ENCODE measurements at places on chromosomes 4 and X.

DNA sequence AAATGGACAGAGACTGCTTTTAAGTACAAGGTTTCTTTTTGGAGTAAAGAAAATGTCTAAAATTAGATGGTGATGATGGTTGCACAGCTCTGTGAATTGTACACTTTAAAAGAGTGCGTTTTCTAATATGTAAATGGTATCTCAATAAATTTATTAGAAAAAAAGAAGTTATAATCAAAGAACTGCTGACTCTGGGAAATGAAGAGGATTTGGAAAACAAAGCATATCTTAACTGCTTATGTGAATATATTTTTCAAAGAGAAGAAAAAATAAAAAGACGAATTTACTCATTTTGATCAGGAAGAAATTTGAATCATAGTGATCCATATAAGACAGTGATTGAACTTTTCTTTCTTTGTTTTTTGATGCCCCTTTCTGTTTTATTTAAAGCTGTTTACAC is 45.9 kb upstream of the FSTL5 start:
- no peak for DNase-seq

GRCh38 chr4:7769396-7770223 is 170.1 kb downstream of the AFAP1 start:
- DNase-seq = peak; percentile 29

DNA sequence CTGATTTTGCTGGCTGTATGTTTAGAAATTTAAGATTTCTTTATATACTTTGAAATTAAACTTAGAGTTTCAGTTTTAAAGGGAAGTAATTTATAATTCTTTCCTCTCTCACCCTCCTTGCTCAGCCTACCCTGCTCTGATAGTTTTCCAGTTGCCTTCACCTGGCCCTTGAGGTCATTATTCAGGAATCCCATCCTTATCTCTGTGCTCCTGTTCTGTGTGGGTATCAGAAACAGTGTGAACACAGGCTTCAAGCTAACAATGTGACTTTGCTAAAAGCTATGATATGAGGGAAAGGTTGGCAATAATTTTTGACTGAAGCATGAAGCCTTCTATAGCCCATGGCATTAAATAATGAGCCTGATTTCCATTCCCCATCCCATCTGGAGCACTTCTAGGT is 128.1 kb downstream of the MID1 start:
- no peak for DNase-seq

GRCh38 chrX:52118262-52118661 is 49.3 kb upstream of the MAGED4B start:
- DNase-seq = no peak

- no peak for DNase-seq
Measured at GRCh38 chr4:138158746-138159297, 83.3 kb downstream of the SLC7A11 start.
